ENCODE measurements at places on chromosomes 5 and 9.
A peak's percentile ranks its signal among the peaks of the same experiment; 100 is the strongest.

DNA sequence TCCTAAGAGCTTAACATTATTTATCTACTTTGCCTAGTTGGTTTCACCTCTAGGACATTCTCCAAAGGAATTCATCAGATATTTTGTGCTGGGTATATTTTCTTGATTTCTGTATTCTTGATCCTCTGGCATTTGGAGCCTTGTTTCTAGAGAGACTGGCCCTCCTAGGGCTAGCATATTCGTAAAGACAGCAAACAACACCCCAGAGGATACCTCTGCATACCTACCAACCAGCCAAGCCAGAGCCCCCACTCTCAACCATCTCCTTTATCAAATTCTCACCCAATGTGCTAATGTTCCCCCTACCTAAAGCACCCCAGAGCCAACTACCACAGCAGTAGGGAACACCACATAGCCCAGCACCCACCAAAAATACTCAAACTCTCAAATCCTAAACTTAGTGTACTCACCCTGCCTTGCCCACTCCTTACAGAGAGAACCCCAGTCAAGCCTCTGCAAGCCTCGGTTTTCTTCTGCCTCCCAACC is 149.5 kb downstream of the SEMA5A start:
- no peak for DNase-seq

GRCh38 chr5:174328631-174329299 is 283.3 kb downstream of the NSG2 start:
- no peak for DNase-seq

- DNase-seq = no peak
These were observed 127.1 kb upstream of the CCNH start for GRCh38 chr5:87539839-87540238.

GRCh38 chr5:81189875-81190498 is 43.1 kb upstream of the CKMT2 start:
- DNase-seq = no peak

- DNase-seq = no peak
These were observed 6.7 kb downstream of the PTCH1 start for GRCh38 chr9:95509851-95510708.

DNA sequence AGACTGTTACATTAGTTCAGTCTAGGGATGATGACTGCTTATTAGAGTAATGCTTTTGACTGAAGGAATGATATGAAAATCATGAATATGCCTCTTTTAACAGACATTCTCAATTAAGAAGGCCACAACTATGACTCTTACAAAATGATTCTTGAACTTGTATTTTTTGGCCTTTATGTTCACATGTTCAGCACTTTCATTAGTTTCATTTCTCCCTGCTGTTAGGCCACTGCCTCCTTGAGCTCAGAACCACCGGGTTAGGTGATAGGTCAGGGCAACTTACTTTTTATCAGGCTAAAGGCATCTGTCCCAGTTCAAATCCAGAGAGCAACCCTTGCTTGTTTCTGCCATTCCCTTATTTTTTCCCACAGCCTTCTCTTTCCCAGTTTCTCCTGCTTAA is 235.2 kb upstream of the ELL2 start:
- no peak for DNase-seq

DNA sequence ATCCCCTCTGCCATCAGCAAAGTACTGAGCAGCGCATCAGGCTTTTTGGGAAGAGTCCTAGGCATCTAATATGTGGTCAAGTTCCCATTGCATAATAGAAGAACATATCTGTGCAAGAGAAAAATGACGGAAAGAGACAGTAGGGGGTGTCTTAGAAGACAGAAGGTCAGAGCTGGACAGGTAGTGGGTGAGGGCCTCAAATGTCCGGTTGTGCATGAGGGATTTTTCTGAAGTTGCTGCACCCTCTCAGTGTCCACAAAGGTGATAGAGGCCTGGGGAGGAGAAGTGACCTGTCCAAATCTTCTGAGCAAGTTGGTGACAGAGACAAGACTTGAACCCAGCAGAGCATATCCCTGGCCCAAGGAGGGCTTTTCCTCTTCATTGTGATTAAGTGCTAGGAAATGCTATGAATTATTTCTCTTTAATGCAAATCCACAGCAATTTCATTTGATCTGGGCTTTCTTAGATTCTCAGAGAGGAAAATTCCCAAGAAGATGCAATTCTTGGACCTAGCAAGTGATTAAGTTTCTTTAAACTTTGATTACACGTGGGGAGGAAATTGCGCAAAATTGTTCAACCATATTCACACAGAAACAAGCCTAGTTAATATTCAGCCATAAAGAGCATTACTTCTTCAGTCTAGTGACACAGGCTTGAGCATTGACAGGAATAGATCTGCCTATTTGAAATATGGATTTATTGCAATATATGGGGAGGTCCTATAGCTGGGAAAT is at the start of gene OR2S2:
Gene OR2S2 (minus strand): TSS at position 51 of the 734 bp plus-strand sequence. CDS start 56 bp downstream, outside the sequence.
- no peak for DNase-seq

GRCh38 chr5:148020257-148020988 is 43.4 kb upstream of the SPINK5 start:
- DNase-seq = no peak

- no peak for DNase-seq
These were observed 364.3 kb downstream of the PDE4D start for GRCh38 chr5:59529239-59529638.

- no peak for DNase-seq
These were observed 153.8 kb downstream of the ARL15 start for GRCh38 chr5:54156577-54156976.

DNA sequence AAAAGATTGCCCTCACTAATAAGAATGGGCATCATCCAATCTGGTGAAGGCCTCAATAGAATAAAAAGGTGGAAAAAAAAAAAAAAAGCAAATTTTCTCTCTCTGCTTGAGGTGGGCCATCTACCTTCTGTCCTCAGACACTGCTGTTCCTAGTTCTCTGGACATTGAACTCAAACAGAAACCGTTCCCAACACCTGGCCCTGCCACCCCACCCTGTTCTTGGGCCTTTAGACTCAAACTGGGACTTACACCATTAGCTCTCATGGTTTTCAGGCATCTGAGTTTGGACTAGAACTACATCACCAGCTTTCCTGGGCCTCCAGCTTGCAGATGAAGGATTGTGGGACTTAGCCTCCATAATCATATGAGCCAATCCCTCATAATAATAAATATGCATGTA is 71.0 kb downstream of the SSBP2 start:
- no peak for DNase-seq

GRCh38 chr9:86549401-86549811 is 195.2 kb upstream of the TUT7 start:
- no peak for DNase-seq

DNA sequence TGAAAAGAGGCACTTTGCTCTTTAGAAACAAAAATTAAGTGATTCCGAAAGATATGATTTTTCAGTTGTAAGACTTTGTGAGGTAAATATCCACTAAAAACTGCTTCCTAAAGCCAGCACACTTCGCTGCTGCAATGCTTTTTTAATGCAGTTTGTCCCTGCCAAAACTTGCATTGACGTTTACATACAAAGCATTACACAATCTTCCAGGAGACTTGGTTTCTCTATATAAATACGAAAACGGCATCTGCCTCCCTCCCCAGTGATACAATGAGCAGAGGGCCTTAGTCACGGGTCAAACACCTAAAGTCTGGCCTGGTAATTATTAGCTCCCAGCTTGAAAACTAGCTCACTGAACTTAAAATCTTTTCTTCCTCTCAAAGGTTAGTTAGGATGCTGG is 170.7 kb downstream of the TSSK1B start:
- no peak for DNase-seq

- no peak for DNase-seq
These were observed 473 bp upstream of the GABRA1 start for GRCh38 chr5:161847447-161847846.

- peak; percentile 23 for DNase-seq
These were observed 99.4 kb downstream of the MTREX start for GRCh38 chr5:55407059-55407684.

- no peak for DNase-seq
These were observed 139.9 kb upstream of the PRLR start for GRCh38 chr5:35369965-35370790.

DNA sequence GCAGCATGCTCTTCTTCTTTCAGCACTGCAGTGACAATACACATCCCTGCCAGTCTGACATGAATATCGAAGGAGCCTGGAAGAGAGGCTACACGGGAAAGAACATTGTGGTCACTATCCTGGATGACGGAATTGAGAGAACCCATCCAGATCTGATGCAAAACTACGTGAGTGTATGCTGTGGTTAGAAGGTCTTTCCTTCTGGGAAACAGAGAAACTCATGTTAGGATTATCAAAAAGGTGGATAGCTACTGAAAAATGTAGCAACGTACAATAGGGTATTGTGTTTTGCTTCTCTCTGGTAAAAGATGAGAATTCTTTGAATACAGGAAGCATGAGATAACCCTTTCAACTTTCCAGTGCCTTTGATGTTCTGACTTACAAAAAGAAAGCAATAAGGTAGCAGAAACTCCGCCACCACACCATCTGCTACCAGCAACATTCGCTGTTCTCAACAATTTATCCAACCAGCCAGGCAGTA is 133.3 kb downstream of the PCSK5 start:
- peak; percentile 68 for DNase-seq

DNA sequence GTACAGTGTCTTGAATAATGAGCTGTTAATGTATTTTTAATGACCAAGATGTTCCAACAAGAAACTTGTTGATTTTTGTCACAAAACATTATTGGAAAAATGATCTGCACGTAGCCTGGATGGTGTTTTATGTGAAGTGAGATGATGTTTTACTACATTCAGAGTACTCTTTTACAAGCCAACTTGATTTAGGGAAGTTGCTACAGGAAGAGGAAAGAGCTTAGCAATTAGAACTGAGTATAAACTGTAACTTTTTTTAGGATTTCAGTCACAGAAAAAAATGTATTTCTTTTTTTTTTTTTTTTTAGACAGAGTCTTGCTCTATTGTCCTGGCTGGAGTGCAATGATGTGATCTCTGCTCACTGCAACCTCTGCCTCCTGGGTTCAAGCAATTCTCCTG is 113.6 kb upstream of the ADRA1B start:
- no peak for DNase-seq

DNA sequence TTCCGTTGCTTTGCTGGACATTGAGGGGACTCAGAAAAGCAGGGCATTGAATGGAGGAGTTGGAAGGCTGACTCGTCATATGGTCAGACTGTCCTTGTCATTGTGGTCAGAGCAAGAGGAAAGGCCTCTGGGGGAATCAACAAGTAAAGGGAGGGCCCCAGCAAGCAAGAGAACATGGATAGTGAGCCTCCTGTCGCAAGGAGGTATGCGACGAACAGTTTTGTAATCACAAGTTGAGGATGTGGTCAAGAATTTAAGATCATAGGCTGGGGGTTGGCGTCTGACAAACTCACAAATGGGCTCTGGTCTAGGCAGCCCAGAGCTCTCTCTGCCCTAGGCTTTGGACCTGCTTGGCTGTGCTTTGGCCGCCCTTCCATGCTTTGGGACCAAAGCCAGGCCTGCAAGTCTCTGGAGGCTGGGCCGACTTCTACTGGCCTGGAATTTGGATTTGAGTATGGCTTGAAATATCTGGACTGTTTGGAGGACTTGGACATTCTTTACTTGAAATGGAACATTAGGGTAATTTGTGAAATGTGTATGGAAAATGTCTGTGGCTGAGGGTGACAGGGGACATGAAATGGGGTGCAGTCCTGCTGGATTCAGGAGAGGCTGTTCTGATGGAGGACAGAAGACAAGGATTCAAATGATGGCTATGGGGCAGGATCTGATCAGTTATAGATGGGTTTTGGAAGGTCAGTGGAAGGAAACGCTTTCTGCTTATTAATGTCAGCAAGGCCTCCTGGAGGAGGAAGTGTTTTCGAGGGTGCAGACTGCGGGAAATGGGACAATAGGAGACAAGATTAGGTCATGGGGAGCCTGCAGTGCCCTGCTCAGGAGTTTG is 19.2 kb upstream of the NDST1 start:
- no peak for DNase-seq

GRCh38 chr5:89606939-89607534 is 724.1 kb upstream of the MEF2C start:
- no peak for DNase-seq

DNA sequence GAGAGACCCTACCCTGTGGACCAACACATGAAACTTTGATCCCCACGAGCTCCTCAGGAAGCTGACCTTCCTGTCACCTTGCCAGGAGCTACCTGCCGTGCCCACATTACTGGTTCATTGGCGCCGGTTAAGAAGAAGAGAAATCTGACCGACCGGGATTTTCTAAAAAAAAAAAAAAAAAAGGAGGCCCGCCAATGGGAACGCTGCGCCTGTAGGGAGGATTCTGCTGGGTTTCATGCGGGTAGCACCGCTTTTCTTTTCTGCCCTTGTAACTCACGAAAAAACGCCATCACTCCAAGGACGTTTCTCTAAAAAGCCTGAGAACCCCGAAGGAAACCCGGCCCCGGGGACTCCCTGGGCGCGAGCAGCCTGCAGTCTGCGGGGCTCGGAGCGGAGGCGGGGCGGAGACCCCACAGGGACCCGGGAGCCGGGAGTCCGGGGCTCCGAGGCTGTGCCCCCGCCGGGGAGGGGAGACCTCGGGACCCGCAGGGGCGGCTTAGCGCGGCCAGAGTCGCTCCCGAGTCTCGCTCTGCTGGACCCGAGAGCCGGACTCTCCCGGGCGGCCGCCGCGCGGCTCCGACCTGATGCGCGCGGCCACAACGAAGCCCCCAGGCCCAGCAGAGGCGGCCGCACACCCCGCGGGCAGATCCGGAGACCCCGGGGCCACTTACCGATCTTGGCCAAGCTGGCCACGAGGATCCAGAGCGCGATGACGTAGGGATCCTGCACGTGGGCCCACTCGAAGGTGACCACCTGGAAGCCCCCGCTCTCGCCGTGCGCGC is 617 bp downstream of the SLC9A3 start:
- no peak for DNase-seq

GRCh38 chr5:107464416-107464815 is 206.3 kb downstream of the EFNA5 start:
- no peak for DNase-seq

GRCh38 chr9:83384214-83384613 is 154.0 kb downstream of the FRMD3 start:
- no peak for DNase-seq

DNA sequence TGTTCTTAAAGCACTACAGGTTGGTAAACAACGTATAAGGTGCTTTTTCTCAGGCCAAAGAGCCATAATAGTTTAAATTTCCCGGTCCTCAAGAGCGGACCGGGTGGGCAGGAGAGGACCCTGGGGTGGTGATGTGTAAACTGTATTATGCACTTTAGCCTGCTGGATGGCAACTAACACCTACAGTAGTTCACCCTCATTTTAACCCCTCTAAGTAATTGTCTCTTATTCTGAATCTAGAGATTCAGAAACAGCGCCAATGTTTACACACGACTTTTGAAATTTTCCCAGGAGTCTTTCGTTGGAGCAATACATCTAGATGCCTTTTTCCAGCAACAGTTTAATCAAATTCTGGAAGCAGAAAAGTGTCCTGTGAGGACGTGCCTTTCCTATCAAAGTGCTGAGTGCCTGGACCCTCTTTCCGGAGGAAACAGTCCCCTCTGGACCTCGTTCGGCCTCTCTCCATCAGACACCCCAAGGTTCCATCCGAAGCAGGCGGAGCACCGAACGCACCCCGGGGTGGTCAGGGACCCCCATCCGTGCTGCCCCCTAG is 676 bp upstream of the OCLN start:
- no peak for DNase-seq

GRCh38 chr5:52837591-52838001 is 49.9 kb downstream of the ITGA1 start:
- no peak for DNase-seq

GRCh38 chr5:118628660-118629354 is 359.5 kb downstream of the DTWD2 start:
- DNase-seq = no peak

Measured in CD4-positive, alpha-beta T cell treated with Interleukin-10 for 1 hour (primary cell).